SJSA1 (cell line): ENCODE measurements at places on chromosomes 7 and 10. TPM values are rescaled to one million over a fixed set of nuclear protein-coding genes. Genes with fewer than 3 reads are reported as not detected.

- no peak overlapping the region for H3K27ac ChIP-seq
- no peaks in the 10 kb centered on the region for H3K36me3 ChIP-seq
- DNase-seq, result no peak
These were observed 127.8 kb upstream of the NPSR1 start for GRCh38 chr7:34530259-34530658.

The SEC61G gene
- total RNA-seq, result 1,111 and 1,400 TPM in 2 replicates

- H3K27ac ChIP-seq, result no peak overlapping the region
- no peaks in the 10 kb centered on the region for H3K27me3 ChIP-seq
- H3K4me3 ChIP-seq, result no peak overlapping the region
- no peak for DNase-seq
- H3K4me1 ChIP-seq, result no peaks in the 10 kb centered on the region
- no peaks in the 10 kb centered on the region for H3K36me3 ChIP-seq
These were observed 137.1 kb downstream of the ZNF365 start for GRCh38 chr10:62511238-62511637.

GRCh38 chr7:100433592-100434296 lies 2.6 kb downstream of the PPP1R35 start:
- DNase-seq, result no peak
- no peak overlapping the region for H3K27ac ChIP-seq
- H3K4me3 ChIP-seq, result no peak overlapping the region
- no peaks in the 10 kb centered on the region for H3K27me3 ChIP-seq
- H3K4me1 ChIP-seq, result peaks cover 30% of the 10 kb centered on the region

The AS3MT gene
- total RNA-seq, result 0.09 and 0.45 TPM in 2 replicates

The C10orf90 gene
- total RNA-seq, result not detected in 2 replicates

- H3K4me3 ChIP-seq, result no peak overlapping the region
- no peaks in the 10 kb centered on the region for H3K27me3 ChIP-seq
- H3K4me1 ChIP-seq, result no peaks in the 10 kb centered on the region
These were observed 188.9 kb upstream of the CXCL12 start for GRCh38 chr10:44573821-44574220.

The EBLN1 gene
- not detected in 2 replicates for total RNA-seq

The FAM180A gene
- total RNA-seq, result 0.18 TPM in 1 of 2 replicates, not detected in the other

The POP7 gene
- total RNA-seq, result 56.0 and 72.0 TPM in 2 replicates

- H3K27ac ChIP-seq, result no peak overlapping the region
- H3K27me3 ChIP-seq, result peaks cover 18% of the 10 kb centered on the region
- H3K36me3 ChIP-seq, result no peaks in the 10 kb centered on the region
- no peaks in the 10 kb centered on the region for H3K4me1 ChIP-seq
- no peak overlapping the region for H3K4me3 ChIP-seq
- no peak for DNase-seq
These were observed 9.4 kb upstream of the PRKCQ start for GRCh38 chr10:6589287-6590094.

GRCh38 chr10:105328503-105329133 lies 687.5 kb downstream of the SORCS3 start:
- no peak overlapping the region for H3K4me3 ChIP-seq
- no peaks in the 10 kb centered on the region for H3K4me1 ChIP-seq
- no peak for DNase-seq
- H3K36me3 ChIP-seq, result no peaks in the 10 kb centered on the region

The PDE6C gene
- not detected in 2 replicates for total RNA-seq

- no peak overlapping the region for H3K27ac ChIP-seq
- no peaks in the 10 kb centered on the region for H3K36me3 ChIP-seq
- DNase-seq, result no peak
- H3K4me1 ChIP-seq, result no peaks in the 10 kb centered on the region
- H3K4me3 ChIP-seq, result no peak overlapping the region
- no peaks in the 10 kb centered on the region for H3K27me3 ChIP-seq
These were observed 35.8 kb downstream of the SORCS3 start for GRCh38 chr10:104676874-104677273.

GRCh38 chr7:92354214-92354613 lies 93.1 kb upstream of the GATAD1 start:
- peaks cover 42% of the 10 kb centered on the region for H3K36me3 ChIP-seq
- no peak overlapping the region for H3K4me3 ChIP-seq
- H3K27ac ChIP-seq, result no peak overlapping the region
- H3K27me3 ChIP-seq, result no peaks in the 10 kb centered on the region

DNA sequence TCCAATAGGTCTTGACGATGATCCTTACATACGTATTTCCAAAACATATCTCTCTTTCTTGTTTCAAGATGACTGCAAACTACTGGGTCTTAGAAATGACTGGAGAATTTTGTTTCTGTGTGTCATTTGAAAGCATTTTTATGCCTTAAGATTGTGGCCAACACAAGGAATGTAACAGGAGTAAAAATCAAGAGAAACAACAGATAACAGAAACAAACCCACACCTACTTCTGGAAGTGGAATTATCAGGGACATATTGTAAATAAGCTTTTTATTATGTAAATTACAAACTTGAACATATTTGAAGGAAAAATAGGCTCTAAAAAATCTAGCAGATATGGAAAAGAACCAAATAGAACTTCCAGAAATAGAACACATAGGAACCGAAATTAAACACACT lies 195.6 kb downstream of the CYP26A1 start:
- no peaks in the 10 kb centered on the region for H3K36me3 ChIP-seq
- H3K27me3 ChIP-seq, result no peaks in the 10 kb centered on the region
- no peak for DNase-seq

- no peak overlapping the region for H3K4me3 ChIP-seq
- H3K4me1 ChIP-seq, result no peaks in the 10 kb centered on the region
- no peak for DNase-seq
- H3K27ac ChIP-seq, result no peak overlapping the region
- no peaks in the 10 kb centered on the region for H3K36me3 ChIP-seq
These were observed 57.4 kb downstream of the PPP1R17 start for GRCh38 chr7:31744294-31744874.

DNA sequence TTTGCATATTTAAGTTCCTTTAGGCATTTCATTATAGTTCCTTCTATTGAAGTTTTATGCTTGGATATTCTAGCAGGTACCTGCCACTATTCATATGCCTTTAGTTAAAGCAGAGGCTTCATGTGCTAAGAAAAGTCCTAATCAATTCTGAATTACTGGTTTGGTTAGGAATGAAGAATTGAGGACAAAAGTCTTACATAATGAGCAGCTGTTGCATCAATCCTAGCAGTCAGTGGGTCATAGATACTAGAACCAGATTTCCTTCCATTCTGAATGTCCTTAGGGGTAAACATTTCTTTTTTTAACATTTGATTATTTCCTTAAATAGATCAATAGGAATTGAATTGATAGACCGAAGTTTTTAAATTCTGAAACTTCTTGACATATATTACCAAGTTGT lies 59.2 kb downstream of the CDK13 start:
- H3K36me3 ChIP-seq, result peaks cover 11% of the 10 kb centered on the region
- no peaks in the 10 kb centered on the region for H3K27me3 ChIP-seq
- peak overlapping the region; percentile 50; the same call in 1 of the 2 replicates for H3K27ac ChIP-seq
- peaks cover 27% of the 10 kb centered on the region for H3K4me1 ChIP-seq
- no peak for DNase-seq
- no peak overlapping the region for H3K4me3 ChIP-seq

The SLC26A4 gene
- 0.22 and 0.24 TPM in 2 replicates for total RNA-seq

The ADRB1 gene
- total RNA-seq, result 1.3 and 1.4 TPM in 2 replicates

GRCh38 chr7:141257597-141257996 lies 183.7 kb downstream of the TMEM178B start:
- H3K27me3 ChIP-seq, result no peaks in the 10 kb centered on the region
- H3K27ac ChIP-seq, result no peak overlapping the region
- H3K4me1 ChIP-seq, result no peaks in the 10 kb centered on the region
- no peak overlapping the region for H3K4me3 ChIP-seq

The FEZF1 gene
- not detected in 2 replicates for total RNA-seq

DNA sequence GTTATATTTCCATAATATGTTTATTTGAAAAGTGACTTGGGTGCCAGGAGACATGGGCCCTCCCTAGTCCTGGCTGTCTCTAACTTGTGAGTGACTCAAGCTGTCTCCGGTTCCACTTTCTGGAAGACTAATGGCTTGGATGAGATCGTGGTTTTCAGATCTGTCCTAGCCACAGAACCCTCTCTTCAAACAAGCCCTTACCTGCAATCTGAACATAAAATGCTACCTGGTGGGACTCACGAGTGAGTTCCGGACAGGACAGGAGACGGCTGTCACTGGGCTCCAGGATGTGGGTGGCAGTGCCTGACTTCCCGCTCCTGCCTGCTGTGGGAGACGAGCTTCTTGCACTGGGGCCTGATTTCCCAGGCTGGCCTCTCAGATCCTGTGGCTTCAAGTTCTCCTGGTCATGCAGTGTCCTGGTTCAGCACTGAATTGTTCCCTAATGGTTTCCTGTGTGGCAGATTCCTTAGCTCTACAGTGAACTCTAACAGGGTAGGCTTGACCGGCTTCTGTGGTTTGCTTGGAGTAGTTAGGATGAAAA lies 26.0 kb upstream of the PFKFB3 start:
- H3K4me1 ChIP-seq, result peaks cover 19% of the 10 kb centered on the region
- H3K27me3 ChIP-seq, result no peaks in the 10 kb centered on the region
- 0 out of 2 replicates have a peak overlapping the region, but pooled peaks have one; percentile 23 for H3K27ac ChIP-seq
- H3K36me3 ChIP-seq, result peaks cover 13% of the 10 kb centered on the region

GRCh38 chr7:7972128-7972527 lies 3.5 kb downstream of the GLCCI1 start:
- DNase-seq, result no peak
- H3K36me3 ChIP-seq, result 0 out of 2 replicates have a peak, but pooled peaks cover 3% of the 10 kb centered on the region
- H3K27me3 ChIP-seq, result peaks cover 3% of the 10 kb centered on the region; the same call in 1 of the 2 replicates
- H3K27ac ChIP-seq, result no peak overlapping the region
- peaks cover 7% of the 10 kb centered on the region; the same call in 1 of the 2 replicates for H3K4me1 ChIP-seq

The COL26A1 gene
- total RNA-seq, result not detected in 2 replicates

GRCh38 chr7:124552217-124552616 lies 213.4 kb downstream of the GPR37 start:
- H3K4me1 ChIP-seq, result no peaks in the 10 kb centered on the region
- no peak for DNase-seq
- H3K27ac ChIP-seq, result no peak overlapping the region

GRCh38 chr10:50993771-50994251 lies 80.5 kb upstream of the PRKG1 start:
- no peaks in the 10 kb centered on the region for H3K36me3 ChIP-seq
- H3K4me1 ChIP-seq, result peaks cover 11% of the 10 kb centered on the region
- no peak overlapping the region for H3K4me3 ChIP-seq
- peaks cover 47% of the 10 kb centered on the region for H3K27me3 ChIP-seq
- DNase-seq, result no peak
- H3K27ac ChIP-seq, result no peak overlapping the region

DNA sequence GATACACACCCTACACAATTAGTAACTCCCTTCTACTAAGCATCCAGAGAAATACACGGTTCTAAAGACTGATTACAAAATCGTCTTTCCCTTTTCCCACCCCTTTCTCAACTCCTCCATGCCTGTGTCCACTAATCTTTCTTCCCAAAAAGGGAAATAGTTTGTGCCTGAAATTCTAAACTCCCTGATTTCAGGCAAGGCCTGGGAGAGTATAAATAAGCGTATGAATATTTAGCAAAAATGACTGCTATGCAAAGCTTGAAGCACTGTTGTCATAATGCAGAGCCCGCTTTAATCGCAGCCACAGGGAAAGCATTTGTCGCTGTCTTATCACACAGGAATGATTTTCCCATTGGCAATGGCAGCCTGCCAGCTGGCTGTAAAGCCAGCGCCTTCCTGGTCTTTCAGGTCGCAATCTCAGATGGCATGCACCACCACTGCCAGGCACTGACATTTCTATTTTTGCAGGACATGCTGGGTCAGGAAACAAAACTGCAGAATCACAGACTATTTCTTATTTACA lies 142.9 kb upstream of the PCGF5 start:
- H3K27me3 ChIP-seq, result peaks cover 8% of the 10 kb centered on the region; the same call in 1 of the 2 replicates
- H3K27ac ChIP-seq, result no peak overlapping the region
- H3K4me3 ChIP-seq, result no peak overlapping the region
- no peaks in the 10 kb centered on the region for H3K36me3 ChIP-seq
- H3K4me1 ChIP-seq, result peaks cover 5% of the 10 kb centered on the region

The HOXA11 gene
- total RNA-seq, result 4.4 and 5.9 TPM in 2 replicates

DNA sequence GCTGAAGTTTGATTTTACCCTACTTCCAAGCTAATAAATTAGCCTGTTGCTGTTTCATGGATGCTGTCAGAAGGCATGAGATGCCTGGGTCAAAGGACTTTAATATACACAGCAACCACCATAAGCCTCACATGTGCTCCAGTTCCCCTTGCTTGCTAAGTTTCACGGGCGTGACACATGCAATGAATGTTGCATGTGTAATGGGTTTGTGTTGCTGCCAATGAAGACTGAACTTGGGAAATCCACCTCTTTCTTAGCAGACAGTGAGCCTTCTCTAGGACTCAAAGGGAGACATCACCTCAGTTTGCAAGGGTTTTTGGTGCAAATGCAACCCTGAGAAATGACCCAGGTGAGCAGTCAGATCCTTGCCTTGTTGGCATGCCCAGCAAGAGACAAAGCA lies 505.5 kb upstream of the PODXL start:
- H3K27ac ChIP-seq, result no peak overlapping the region
- peaks cover 29% of the 10 kb centered on the region for H3K4me1 ChIP-seq
- H3K27me3 ChIP-seq, result no peaks in the 10 kb centered on the region
- no peaks in the 10 kb centered on the region for H3K36me3 ChIP-seq

GRCh38 chr10:17673471-17674061 lies 29.6 kb downstream of the STAM start:
- H3K27me3 ChIP-seq, result no peaks in the 10 kb centered on the region
- no peak overlapping the region for H3K4me3 ChIP-seq
- no peaks in the 10 kb centered on the region for H3K36me3 ChIP-seq
- H3K27ac ChIP-seq, result peak overlapping the region; percentile 55
- peaks cover 48% of the 10 kb centered on the region for H3K4me1 ChIP-seq

The SLC18A3 gene
- not detected in 2 replicates for total RNA-seq

- no peaks in the 10 kb centered on the region for H3K27me3 ChIP-seq
- DNase-seq, result no peak
- no peak overlapping the region for H3K4me3 ChIP-seq
- H3K27ac ChIP-seq, result no peak overlapping the region
- H3K4me1 ChIP-seq, result no peaks in the 10 kb centered on the region
- peaks cover 2% of the 10 kb centered on the region; the same call in 1 of the 2 replicates for H3K36me3 ChIP-seq
These were observed 122.1 kb downstream of the HIP1 start for GRCh38 chr7:75616421-75617167.

DNA sequence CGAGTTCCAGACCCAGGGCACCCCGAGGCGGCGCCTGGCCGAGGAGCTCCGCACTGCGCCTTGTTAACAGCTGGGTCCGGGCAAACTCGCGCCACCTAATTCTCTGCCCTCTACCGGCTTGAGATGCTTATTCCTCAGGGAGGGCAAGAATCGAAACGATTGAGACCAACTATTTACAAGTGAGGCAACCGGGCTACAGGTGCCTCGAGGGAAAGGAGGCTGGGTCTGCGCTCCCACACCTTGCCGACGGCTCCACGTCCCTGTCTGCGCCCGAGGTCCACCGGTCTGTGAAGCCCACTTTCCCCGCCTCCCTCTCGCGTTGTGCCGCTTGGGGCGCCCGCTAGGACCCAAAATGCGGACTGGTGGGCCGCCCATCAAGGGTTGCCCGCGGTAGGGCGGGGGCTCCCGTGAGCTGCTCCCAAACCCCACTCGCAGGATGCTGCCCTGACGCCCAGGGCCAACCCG lies 527 bp downstream of the AKR1B1 start:
- H3K27me3 ChIP-seq, result no peaks in the 10 kb centered on the region
- H3K4me1 ChIP-seq, result peaks cover 36% of the 10 kb centered on the region
- H3K36me3 ChIP-seq, result peaks cover 21% of the 10 kb centered on the region

- peaks cover 45% of the 10 kb centered on the region for H3K36me3 ChIP-seq
- no peak overlapping the region for H3K4me3 ChIP-seq
- no peak overlapping the region for H3K27ac ChIP-seq
- DNase-seq, result no peak
- H3K4me1 ChIP-seq, result peaks cover 78% of the 10 kb centered on the region
These were observed 4.6 kb downstream of the MAFK start for GRCh38 chr7:1535100-1535458.

- no peaks in the 10 kb centered on the region for H3K36me3 ChIP-seq
- no peak overlapping the region for H3K27ac ChIP-seq
- no peaks in the 10 kb centered on the region for H3K27me3 ChIP-seq
- no peak for DNase-seq
These were observed 170.2 kb upstream of the MKI67 start for GRCh38 chr10:128296253-128297007.

GRCh38 chr7:101058355-101058754 lies 26.9 kb upstream of the TRIM56 start:
- H3K27ac ChIP-seq, result no peak overlapping the region
- no peak overlapping the region for H3K4me3 ChIP-seq
- H3K27me3 ChIP-seq, result peaks cover 83% of the 10 kb centered on the region
- H3K4me1 ChIP-seq, result no peaks in the 10 kb centered on the region
